ENCODE measurements at places on chromosomes 6 and 20. TPM values are rescaled to one million over a fixed set of nuclear protein-coding genes. Genes with fewer than 3 reads are reported as not detected.

The RIMS1 gene
- 10.6 TPM for total RNA-seq

The CLPSL2 gene
- total RNA-seq: not detected

The CDS2 gene
- 31.6 TPM for total RNA-seq

The TSHZ2 gene
- total RNA-seq: 13.4 TPM

The RIPPLY2 gene
- not detected for total RNA-seq

The GRM1 gene
- not detected for total RNA-seq

The ADGRG6 gene
- 1.6 TPM for total RNA-seq

The TMEM242 gene
- 7.5 TPM for total RNA-seq

The ZNF831 gene
- not detected for total RNA-seq

The NPEPL1 gene
- 37.7 TPM for total RNA-seq

The SULF2 gene
- total RNA-seq: 5.6 TPM

The HEBP2 gene
- 32.4 TPM for total RNA-seq

GRCh38 chr6:136607204-136607931 lies 57.1 kb upstream of the MAP7 start:
- DNase-seq: peak; percentile 26
- no peaks in the 10 kb centered on the region for H3K27me3 ChIP-seq
- H3K4me3 ChIP-seq: no peak overlapping the region
- no peaks in the 10 kb centered on the region for H3K36me3 ChIP-seq

- no peaks in the 10 kb centered on the region for H3K27me3 ChIP-seq
- peaks cover 1% of the 10 kb centered on the region for H3K4me1 ChIP-seq
- DNase-seq: peak; percentile 28
- H3K27ac ChIP-seq: no peak overlapping the region
These were observed 9.0 kb upstream of the PRDM1 start for GRCh38 chr6:106077170-106077569.

DNA sequence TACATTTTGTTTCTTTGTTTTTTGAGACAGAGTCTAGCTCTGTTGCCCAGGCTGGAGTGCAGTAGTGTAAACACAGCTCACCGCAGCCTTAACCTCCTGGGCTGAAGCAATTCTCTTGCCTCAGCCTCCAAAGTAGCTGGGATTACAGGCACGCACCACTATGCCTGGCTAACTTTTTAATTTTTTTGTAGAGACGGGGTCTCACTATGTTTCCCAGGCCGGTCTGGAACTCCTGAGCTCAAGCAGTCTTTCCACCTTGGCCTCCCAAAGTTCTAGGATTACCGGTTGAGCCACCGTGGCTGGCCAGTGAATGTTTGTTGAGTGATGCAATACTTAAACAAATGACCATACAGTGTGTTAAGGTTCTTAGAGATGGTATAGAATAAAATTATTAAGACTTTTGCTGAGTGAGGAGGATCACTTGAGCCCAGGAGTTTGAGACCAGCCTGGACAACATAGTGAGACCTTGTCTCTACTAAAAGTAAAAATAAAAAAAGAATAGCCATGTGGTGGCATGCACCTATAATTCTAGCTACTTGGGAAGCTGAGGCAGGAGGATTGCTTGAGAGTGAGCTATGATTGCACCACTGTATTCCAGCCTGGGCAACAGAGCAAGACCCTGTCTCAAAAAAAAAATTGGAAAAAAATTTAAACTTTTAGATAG lies 13.4 kb downstream of the CEP250 start:
- H3K27ac ChIP-seq: no peak overlapping the region
- no peaks in the 10 kb centered on the region for H3K4me1 ChIP-seq
- H3K36me3 ChIP-seq: peaks cover 38% of the 10 kb centered on the region
- H3K4me3 ChIP-seq: no peak overlapping the region
- no peaks in the 10 kb centered on the region for H3K27me3 ChIP-seq
- no peak for DNase-seq

GRCh38 chr6:39887692-39888450 lies 46.4 kb downstream of the MOCS1 start:
- peak overlapping the region; percentile 58 for H3K27ac ChIP-seq
- peak; percentile 88 for DNase-seq
- H3K36me3 ChIP-seq: no peaks in the 10 kb centered on the region
- H3K27me3 ChIP-seq: no peaks in the 10 kb centered on the region
- H3K4me1 ChIP-seq: peaks cover 23% of the 10 kb centered on the region

- peaks cover 26% of the 10 kb centered on the region for H3K4me1 ChIP-seq
- no peak overlapping the region for H3K4me3 ChIP-seq
- H3K36me3 ChIP-seq: no peaks in the 10 kb centered on the region
- H3K27me3 ChIP-seq: no peaks in the 10 kb centered on the region
- no peak for DNase-seq
These were observed 73.7 kb downstream of the RPP40 start for GRCh38 chr6:4930025-4930691.

DNA sequence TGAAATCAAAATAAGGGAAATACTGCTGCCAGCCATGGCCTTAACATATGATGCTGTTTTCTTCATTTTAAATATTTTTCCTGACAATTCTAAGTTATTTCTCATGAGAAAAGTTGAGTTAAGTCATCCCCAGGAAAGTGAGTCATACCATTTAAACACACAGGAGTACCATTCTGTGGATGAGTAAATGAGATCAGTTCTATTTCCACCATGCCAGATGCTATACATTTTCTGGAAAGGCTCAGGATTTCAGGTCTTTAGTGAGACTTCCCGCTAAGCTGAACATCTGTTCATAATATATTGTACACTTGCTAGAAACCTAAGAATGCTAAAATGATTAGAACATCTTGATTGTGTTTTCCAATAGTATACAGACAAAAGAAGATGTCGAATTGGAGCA lies 256.2 kb upstream of the MANEA start:
- H3K4me3 ChIP-seq: no peak overlapping the region
- no peak overlapping the region for H3K27ac ChIP-seq
- no peaks in the 10 kb centered on the region for H3K27me3 ChIP-seq
- H3K4me1 ChIP-seq: no peaks in the 10 kb centered on the region
- no peak for DNase-seq

GRCh38 chr20:25295386-25296093 lies 47.7 kb downstream of the PYGB start:
- H3K36me3 ChIP-seq: no peaks in the 10 kb centered on the region
- no peaks in the 10 kb centered on the region for H3K4me1 ChIP-seq

DNA sequence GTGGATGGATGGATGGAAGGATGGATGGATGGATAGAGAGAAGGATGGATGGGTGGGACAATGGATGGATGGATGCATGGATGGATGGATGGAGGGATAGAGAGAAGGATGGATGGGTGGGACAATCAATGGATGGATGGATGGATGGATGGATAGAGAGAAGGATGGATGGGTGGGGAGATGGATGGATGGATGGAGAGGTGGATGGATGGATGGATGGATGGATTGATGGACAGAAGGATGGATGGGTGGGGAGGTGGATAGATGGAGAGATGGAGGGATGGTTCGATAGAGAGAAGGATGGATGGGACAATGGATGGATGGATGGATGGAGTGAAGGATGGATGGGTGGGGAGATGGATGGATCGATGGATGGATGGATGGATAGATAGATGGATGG lies 6.4 kb downstream of the EEF1A2 start:
- H3K27me3 ChIP-seq: peaks cover 12% of the 10 kb centered on the region
- no peak for DNase-seq
- H3K4me3 ChIP-seq: no peak overlapping the region
- H3K4me1 ChIP-seq: no peaks in the 10 kb centered on the region

- no peaks in the 10 kb centered on the region for H3K27me3 ChIP-seq
- no peak overlapping the region for H3K4me3 ChIP-seq
- H3K27ac ChIP-seq: peak overlapping the region; percentile 42
- DNase-seq: peak; percentile 66
- no peaks in the 10 kb centered on the region for H3K36me3 ChIP-seq
- H3K4me1 ChIP-seq: peaks cover 8% of the 10 kb centered on the region
These were observed 3.6 kb upstream of the CASP8AP2 start for GRCh38 chr6:89826029-89826528.

- H3K4me1 ChIP-seq: no peaks in the 10 kb centered on the region
- H3K4me3 ChIP-seq: no peak overlapping the region
- H3K27me3 ChIP-seq: no peaks in the 10 kb centered on the region
These were observed 76.5 kb upstream of the TMEM170B start for GRCh38 chr6:11460837-11461661.

GRCh38 chr6:29637247-29637646 lies 4.3 kb upstream of the GABBR1 start:
- H3K27ac ChIP-seq: no peak overlapping the region
- H3K36me3 ChIP-seq: no peaks in the 10 kb centered on the region

GRCh38 chr6:143405373-143406154 lies 44.9 kb downstream of the ADAT2 start:
- H3K36me3 ChIP-seq: no peaks in the 10 kb centered on the region

DNA sequence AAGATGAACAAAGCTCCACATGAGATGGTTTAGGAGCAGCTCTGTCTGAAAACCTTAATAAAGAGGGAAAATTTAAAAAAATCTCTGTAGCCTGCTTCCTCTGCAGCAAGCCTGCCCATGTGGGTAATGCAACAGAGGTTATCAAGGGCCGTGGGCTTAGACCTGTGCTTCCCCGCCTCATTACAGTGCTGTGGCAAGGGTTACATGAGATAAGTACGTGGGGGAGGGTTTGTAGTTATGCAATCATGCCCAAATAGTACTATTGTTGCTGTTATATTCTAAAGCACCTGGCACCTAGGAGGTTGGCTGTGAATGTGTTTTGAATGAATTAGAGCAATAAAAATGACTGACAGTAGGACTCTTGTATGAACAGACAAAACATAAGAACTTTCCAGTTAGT lies 68.3 kb downstream of the PKHD1 start:
- H3K27me3 ChIP-seq: peaks cover 4% of the 10 kb centered on the region
- H3K4me3 ChIP-seq: no peak overlapping the region
- H3K4me1 ChIP-seq: no peaks in the 10 kb centered on the region
- no peak overlapping the region for H3K27ac ChIP-seq
- DNase-seq: no peak

GRCh38 chr6:91575032-91575431 lies 988.2 kb upstream of the MAP3K7 start:
- DNase-seq: no peak
- H3K27ac ChIP-seq: no peak overlapping the region
- H3K4me3 ChIP-seq: no peak overlapping the region
- no peaks in the 10 kb centered on the region for H3K27me3 ChIP-seq
- H3K4me1 ChIP-seq: no peaks in the 10 kb centered on the region

DNA sequence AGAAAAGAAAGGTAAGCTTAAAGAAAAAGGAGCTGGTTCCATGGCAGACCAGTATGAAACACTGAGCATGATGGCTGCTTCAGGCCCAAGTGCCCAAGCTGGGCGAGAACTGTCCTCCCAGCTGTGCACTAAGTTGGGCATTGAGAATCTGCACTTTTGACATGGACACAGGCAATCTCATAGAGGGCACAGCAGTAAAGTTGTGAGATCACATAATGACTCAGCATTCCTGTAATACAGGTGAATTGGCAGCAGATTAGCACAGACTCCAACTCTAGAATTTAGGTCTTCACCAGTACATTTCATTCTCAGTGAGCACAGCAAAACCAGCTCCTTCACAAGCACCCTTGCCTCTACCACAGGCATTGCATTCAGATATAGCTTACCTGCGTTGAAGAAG lies 343.4 kb downstream of the PKHD1 start:
- no peak overlapping the region for H3K4me3 ChIP-seq
- no peaks in the 10 kb centered on the region for H3K36me3 ChIP-seq
- H3K27ac ChIP-seq: no peak overlapping the region
- no peaks in the 10 kb centered on the region for H3K27me3 ChIP-seq

DNA sequence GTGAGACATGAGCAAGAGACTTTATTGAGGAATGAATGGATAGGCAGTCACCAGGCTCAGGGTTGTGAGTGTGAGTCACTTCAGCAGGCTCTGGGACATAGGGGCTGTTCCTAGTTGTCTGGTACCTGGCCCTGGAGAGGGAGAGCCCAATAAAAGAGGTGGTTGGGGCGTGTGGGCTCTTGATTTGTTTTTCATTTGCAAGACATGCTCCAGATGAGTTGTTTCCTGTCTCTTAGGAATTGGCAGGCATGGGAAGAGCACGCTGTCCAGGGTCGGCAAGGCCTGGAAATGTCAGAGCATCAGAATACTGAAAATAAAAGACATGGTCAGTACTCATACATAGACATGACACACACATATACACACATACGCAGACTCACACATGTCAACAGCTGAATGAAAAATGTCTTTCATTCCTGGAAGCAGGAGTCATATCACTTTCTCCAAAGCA lies 166.3 kb upstream of the SULF2 start:
- H3K36me3 ChIP-seq: no peaks in the 10 kb centered on the region
- H3K27ac ChIP-seq: no peak overlapping the region
- no peaks in the 10 kb centered on the region for H3K27me3 ChIP-seq
- no peak overlapping the region for H3K4me3 ChIP-seq
- no peaks in the 10 kb centered on the region for H3K4me1 ChIP-seq

- H3K4me1 ChIP-seq: no peaks in the 10 kb centered on the region
- no peak overlapping the region for H3K4me3 ChIP-seq
- no peak overlapping the region for H3K27ac ChIP-seq
- no peak for DNase-seq
These were observed 54.2 kb downstream of the TSBP1 start for GRCh38 chr6:32317541-32317940.

DNA sequence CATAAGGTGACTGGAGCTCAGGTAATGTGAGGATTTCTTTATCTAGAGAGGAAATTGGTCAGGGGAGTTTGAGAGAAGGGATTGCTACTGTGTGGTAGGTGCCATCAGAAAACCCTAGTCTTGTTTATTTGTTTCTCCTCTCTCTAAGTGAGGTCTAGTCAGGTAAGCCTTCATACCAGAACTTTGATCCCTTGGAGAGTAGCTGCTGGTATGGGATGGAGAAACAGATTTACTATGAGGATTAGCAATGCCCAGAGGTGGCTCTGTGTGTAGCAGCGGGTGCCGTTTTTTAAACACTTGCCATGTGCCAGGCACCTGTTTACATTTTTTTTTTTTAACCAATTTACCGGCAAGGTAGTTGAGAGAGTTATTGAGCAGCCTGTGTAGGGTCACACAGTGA lies 19.5 kb downstream of the CMTR1 start:
- H3K27me3 ChIP-seq: no peaks in the 10 kb centered on the region
- H3K4me3 ChIP-seq: no peak overlapping the region
- H3K4me1 ChIP-seq: peaks cover 56% of the 10 kb centered on the region
- H3K36me3 ChIP-seq: no peaks in the 10 kb centered on the region
- DNase-seq: no peak

DNA sequence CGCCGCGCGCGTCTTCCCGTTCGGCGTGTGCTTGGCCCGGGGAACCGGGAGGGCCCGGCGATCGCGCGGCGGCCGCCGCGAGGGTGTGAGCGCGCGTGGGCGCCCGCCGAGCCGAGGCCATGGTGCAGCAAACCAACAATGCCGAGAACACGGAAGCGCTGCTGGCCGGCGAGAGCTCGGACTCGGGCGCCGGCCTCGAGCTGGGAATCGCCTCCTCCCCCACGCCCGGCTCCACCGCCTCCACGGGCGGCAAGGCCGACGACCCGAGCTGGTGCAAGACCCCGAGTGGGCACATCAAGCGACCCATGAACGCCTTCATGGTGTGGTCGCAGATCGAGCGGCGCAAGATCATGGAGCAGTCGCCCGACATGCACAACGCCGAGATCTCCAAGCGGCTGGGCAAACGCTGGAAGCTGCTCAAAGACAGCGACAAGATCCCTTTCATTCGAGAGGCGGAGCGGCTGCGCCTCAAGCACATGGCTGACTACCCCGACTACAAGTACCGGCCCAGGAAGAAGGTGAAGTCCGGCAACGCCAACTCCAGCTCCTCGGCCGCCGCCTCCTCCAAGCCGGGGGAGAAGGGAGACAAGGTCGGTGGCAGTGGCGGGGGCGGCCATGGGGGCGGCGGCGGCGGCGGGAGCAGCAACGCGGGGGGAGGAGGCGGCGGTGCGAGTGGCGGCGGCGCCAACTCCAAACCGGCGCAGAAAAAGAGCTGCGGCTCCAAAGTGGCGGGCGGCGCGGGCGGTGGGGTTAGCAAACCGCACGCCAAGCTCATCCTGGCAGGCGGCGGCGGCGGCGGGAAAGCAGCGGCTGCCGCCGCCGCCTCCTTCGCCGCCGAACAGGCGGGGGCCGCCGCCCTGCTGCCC lies 1.1 kb downstream of the SOX4 start:
- peak; percentile 86 for DNase-seq
- no peaks in the 10 kb centered on the region for H3K36me3 ChIP-seq
- peaks cover 14% of the 10 kb centered on the region for H3K4me1 ChIP-seq
- H3K27ac ChIP-seq: peak overlapping the region; percentile 82
- H3K4me3 ChIP-seq: peak overlapping the region; percentile 88
- no peaks in the 10 kb centered on the region for H3K27me3 ChIP-seq
